NCI-H446 (cell line): ENCODE measurements at places on chromosomes 12 and 14.

GRCh38 chr12:110287986-110288385 is 6.9 kb downstream of the ATP2A2 start:
- no peak for DNase-seq

- DNase-seq, result no peak
Measured at GRCh38 chr12:27334042-27334720, 1.5 kb downstream of the BMAL2 start.

DNA sequence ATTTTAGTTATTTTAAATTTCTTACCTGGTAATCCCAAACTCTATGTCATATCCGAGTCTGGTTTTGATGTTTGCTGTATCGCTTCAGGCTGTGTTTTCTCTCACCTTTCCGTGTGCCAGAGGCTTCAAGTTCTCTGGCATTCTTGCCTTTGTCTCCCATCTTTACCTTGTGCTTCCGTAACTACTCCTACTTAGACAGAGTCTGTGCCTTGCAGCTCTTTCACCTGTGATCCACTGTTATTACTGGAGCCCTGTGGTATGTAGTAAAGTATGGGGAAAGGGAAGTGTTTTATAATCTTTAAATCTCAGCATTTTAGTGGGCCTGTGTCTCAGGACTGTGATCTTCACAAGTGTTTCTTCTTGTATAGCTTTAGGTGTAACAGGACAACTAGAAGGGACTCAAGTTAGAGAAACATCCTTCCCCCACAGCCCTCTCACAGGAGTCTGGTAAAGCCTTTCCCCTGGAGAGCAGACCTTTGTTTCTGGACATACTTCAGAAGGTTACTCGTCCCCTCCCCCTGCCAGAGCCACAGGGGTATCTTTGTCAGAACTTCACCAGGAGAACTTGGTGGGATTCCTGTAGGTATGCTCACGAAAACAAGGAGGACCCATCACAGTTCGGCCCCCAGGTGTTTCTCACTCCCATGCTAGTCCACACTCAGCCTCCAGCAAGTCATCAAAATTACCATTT is 11.1 kb downstream of the IFNG start:
- no peak for DNase-seq

GRCh38 chr14:84523746-84524145 is 1006.2 kb upstream of the FLRT2 start:
- no peak for DNase-seq
